Fibroblast of skin of right biceps (primary cell): ENCODE measurements at places on chromosomes 2 and 18.

DNA sequence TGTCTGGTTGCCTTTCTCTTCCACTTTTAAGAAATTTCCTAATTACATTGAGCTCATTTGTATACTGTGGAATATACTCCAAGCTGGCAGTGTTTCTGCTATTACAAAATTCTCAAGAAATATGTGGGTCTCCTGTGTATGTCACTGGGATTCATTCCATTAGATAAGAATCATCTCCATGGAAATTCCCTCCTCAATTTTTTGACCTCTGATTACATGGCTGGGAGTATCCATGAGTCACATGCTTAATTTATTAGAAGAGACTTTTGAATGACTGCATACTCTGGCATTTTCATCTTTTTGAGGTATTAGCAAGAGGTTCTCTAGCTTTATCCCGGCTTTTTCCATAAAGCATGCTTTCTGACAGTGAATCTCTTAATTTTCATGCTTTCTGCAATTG, 665.5 kb upstream of the CNTNAP5 start:
- peak; percentile 6 for DNase-seq

DNA sequence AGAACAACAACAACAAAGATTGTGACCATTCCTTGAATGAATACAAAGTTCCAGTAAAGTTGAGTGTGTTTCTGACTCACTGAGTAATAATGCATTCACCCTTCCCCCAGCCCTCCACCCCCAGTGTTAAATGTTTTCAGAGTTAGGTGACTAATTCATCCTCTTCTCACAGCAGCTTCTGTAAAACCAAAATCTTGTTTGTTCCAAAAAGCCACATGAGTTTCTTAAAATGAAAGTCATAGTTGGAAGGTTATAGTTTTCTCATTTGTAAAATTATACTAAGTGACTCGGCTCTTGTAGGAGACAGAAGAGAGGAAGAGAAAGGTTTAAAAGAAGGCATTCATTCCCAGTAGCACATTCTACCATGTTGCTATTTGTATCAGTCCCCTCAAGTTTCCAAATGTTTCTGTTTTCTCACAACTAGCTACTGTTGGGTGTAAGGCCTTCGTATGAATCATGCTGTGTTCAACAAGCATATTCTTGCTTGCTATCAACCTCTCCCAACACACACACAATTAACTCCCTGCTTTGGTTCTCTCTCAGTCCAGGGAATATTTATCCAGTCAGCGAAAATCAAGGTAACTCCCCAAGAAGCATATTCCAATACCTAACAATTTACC, 75.3 kb downstream of the MBD2 start:
- peak; percentile 97 for DNase-seq

GRCh38 chr2:17059458-17059857, 393.8 kb upstream of the CYRIA start:
- no peak for DNase-seq

GRCh38 chr18:57426187-57426586, 9.0 kb upstream of the ONECUT2 start:
- no peak for DNase-seq

- peak; percentile 75 for DNase-seq
Measured at GRCh38 chr18:58527952-58528287, 101.0 kb downstream of the ALPK2 start.

DNA sequence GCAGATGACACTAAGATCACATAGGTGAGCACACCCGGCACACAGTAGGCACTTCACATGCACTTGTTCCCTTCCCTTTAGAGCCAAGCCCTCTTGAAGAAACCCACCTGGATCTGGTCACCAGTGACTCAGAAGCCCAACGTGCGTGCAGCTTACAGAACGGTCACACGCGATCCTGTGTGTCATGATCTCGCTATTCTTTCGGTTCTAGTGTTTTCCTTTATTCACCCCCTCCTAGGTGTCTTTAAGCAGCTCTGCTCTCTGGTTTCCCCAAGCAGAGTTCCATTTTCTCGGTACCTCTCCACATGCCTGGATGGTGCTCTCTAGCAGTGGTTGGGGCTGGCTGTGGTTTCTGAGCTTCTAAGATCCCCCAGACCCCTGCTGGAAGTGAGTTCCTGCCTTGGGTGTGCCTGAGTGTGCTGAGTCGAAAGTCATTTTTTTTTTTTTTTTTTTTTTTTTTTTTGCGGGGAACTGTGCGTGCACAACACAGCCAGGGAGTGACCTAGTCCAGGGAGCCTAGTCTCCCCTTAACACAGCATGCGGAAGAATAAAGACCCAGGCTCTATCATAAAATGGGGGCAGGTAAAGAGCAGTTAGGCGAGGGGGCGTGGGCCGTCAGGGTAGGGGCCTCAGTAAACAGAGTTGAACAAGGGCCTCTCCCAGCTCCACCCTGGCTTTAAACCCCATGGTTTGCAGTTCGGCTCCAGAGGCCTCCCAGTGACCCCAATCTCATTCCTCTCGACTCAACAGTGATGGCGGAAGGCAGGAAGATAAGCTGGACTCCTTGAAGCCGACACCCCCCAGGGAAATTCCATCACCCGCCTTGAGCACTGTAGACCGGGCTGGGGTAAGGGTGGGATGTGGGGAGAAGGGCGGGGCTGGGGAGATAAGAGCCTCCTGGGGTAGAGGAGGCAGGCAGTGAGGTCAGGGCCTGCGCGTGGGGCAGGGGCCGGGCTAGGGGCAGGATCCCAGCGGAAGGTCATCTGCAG, 29.8 kb upstream of the DNMT3A start:
- no peak for DNase-seq

DNA sequence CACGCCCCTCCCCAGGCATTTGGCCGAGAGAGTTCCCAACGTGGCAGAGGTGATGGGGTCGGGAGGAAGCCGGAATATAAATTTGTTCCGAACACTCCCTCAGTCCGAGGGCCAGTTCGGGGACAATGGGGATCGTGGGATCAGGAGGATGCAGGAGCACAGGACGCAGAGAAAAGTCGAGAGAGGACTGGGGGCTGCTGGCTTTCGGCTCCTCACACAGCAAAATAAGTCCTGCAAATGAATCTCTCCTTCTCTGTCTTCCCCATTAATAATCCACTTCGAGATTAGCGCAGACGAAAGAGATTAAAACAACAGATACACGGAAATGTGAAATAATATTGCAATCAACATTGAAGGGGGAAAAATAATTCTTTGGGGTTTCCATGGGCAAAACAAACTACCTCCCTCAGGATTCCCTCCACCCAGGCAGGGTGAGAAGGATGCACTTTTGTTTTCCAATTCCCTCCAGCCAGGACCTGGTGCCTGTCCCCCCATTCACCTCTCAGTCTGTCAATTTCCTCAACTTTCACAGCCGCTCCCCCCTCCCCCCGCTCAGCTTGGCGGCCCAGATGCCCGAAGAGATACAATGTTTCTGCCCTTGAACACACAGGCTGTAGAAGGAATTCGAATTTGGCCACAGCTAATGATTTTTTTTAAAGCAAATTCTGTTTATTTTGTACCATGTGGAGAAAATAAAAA, 3.1 kb upstream of the ZEB2 start:
- no peak for DNase-seq

GRCh38 chr2:64857581-64858471, 131.4 kb upstream of the SLC1A4 start:
- DNase-seq: peak; percentile 89

- DNase-seq: no peak
Measured at GRCh38 chr2:127859712-127860085, 1.7 kb upstream of the POLR2D start.

DNA sequence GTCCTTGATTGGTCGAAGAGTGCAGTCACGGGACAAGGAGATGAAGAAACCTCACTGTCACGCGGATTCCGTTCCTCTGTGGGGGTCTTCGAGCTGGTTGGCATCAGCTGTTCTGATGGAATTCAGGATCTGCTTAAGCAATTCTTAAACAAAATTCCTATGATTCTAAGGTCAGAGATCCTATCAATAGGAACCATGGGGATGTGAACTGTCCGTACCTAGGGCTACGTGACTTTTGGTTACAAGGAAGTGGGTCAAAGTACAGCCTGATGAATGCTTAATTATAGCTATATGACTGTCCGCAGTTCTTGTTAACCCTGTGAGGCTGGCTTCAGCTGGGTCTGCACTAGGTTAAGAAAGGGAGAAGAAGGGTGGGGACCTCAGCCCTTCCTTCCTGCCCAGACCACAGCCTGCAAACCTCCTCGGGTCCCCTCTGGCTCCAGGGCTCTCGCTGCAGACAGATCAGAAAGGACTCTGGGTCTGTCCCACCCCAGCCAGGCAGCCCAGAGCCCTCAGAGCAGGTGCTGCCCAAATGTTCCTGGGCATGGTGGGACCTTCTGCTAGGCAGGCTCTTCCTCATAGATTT, 44.2 kb upstream of the TAF1B start:
- no peak for DNase-seq

DNA sequence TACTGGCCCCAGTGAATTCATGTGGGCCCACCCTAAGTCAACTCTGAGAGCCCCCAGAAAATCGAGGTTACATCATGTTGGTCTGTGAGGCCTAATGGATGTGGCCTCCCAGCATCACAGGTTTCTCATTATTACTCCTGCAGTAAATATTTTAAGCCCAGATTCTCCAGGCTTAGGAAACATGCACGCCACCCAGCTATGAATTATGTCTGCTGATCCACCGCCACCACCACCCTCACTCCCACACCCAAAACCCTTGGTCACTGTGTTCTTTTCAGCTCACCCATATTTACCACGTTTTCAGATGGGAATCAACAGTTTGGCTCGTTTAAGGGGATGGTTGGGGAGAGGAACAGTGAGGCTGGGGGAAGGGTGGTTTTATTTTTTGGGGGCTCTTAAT, 128.6 kb downstream of the NCK2 start:
- no peak for DNase-seq

GRCh38 chr2:233424154-233424951, 70.1 kb downstream of the DGKD start:
- DNase-seq: no peak

GRCh38 chr18:47915930-47916329, 14.5 kb downstream of the SMAD2 start:
- DNase-seq: no peak

DNA sequence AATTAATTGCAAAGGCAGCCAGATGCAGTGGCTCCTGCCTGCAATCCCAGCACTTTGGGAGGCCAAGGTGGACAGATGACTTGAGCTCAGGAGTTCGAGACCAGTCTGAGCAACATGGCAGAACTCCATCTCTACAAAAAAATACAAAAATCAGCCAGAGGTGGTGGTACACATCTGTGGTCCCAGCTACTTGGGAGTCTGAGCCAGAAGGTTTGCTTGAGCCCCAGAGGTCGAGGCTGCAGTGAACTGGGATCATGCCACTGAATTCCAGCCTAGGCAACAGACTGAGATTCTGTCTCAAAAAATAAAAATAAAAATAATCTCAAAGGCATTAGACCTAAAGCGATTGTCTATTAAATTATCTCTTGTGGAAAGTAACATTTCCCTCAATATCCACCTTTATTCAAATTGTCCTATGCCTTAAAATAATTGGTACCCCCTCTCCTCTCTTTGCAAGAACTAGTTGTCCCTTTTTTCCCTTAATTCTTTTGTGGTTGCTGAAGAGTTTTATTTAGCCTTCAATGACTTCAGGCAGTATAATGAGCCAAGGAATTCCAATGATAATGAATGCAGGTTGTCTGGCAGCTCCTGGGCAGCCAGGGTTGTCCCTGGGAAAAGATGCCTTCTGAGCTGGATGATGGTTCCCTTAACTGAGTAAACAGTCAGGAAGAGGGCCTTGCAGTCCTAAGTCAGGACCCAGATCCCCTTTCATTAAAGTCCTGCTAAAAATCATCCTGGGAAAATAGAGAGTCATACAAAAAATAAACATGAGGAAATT, 32.2 kb downstream of the GPR75 start:
- no peak for DNase-seq
